GM23338 (cell line): ENCODE measurements at places on chromosomes 1 and 21.

DNA sequence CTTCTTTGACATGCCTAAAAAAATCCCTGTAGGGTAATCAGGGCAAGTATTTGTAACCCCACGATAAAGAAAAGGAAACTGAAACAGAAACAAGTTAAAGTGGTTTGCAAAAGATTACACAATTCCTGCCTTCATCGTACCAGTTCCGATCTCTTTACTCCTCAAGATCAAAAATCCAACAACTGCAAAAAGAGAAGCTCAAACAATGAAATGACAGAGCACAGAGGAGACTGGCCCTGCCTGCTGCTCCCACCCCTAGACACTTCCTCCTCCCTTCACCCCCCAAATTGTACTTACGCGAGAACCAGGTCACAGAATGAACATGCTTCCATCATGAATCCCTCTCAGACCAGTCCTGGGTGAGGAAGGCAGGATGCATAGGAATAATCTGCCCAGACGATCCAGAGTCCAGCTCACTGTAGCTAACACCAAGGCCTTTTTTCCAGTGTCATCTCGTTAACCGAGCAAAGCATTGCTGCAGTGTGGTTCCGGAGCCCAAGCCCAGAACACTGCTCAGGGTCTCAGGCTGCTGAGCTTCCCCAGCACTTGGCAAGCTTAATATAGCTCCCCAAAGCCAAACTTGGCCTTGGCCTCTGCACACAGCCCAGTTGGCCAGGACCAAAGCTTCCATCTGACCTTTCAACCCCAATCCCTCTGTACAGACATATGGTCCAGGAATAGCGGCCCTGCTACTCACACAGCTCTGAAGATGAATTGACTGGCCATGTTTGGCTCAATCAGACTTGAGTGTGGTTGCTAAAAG, 20.3 kb downstream of the RXRG start:
- DNase-seq: no peak

- no peak for DNase-seq
These were observed 806.4 kb downstream of the USP25 start for GRCh38 chr21:16536140-16536539.

DNA sequence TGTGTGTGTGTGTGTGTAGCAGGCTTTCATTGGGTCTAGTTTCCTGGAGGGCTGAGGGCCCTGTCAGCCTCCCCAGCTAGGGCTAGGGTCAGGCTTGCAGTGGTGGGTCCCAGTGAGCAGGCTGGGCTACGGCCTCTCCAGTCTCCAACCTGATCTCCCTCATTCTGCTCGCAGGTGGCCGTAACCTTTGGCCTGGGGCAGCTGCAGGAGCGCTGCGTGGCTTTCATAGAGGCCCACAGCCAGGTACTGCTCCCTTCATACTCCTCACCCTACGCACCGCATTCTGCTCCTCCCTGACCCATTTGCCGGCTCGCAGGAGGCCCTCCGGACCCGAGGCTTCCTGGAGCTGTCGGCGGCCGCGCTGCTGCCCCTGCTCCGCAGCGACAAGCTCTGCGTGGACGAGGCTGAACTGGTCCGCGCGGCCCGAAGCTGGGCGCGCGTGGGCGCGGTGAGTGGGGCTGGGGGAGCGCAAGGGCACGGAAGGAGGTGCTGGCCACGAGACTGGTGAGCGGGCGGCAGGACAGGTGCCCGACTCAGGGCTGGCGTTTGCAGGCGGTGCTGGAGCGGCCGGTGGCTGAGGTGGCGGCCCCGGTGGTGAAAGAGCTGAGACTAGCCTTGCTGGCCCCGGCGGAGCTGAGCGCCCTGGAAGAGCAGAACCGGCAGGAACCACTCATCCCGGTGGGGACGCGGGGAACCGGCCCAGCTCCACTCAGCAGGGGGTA, 4.7 kb downstream of the BTBD19 start:
- no peak for DNase-seq

- no peak for DNase-seq
These were observed 113.5 kb downstream of the XCL2 start for GRCh38 chr1:168430321-168430720.

DNA sequence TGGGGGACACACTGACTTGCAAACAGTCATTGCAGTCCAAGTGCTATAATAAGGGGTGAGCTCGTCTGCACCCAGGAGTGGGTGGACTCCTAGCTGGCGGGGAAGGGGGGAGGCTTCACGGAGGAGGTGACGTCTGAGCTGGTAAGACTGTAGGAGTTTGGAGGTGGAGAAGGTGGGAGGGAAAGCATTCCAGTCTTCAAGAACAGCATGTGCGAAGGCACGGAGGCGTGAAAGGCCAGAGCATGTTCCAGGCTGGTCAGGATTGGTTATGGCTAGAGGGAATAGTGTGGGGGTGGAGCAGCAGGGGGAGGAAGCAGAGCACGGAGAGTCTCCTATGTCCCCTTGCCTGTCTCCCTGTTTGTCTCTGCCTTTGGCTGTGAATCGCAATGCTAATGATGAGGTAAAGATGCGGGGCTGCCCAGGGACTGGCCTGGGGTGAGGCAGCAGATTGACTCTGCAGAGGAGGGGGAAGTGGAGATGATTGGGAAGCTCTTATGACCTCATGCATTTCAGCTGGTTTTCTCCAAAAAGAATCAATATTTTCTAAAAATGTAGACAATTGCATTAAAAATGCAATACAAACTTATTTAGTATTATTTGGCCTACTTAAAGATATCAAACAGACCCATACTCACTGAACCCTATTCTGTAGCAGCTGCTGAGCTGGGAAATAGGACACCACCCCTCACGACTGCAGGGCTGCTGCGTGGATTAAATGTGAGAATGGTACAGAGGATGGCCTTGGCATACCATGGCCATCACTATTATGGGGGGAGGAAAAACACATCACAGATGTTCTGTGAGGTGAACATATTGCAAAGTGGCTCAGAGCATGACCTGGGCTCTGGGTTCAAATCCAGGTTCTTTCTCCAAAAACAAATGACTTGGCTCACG, 2.6 kb upstream of the ZNF436 start:
- DNase-seq: peak; percentile 27

DNA sequence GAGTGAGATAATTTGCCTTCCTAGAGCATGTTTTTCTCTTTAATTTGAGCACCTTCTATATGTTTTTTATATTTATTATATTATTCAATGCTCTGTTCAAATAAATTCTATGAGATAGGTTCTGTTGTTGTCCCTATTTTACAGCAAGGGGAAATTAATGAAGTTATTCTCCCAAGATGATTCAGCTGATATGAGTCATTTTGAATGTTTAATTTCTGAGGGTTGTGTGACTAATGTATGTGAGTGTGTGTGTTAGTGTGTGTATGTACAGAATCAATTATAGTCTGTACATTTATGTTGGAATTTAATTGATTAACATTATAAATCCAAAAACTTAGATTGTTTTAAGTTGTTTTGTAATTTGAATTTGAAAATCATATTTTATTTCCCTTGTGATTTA, 1536.7 kb upstream of the B3GALT2 start:
- no peak for DNase-seq

DNA sequence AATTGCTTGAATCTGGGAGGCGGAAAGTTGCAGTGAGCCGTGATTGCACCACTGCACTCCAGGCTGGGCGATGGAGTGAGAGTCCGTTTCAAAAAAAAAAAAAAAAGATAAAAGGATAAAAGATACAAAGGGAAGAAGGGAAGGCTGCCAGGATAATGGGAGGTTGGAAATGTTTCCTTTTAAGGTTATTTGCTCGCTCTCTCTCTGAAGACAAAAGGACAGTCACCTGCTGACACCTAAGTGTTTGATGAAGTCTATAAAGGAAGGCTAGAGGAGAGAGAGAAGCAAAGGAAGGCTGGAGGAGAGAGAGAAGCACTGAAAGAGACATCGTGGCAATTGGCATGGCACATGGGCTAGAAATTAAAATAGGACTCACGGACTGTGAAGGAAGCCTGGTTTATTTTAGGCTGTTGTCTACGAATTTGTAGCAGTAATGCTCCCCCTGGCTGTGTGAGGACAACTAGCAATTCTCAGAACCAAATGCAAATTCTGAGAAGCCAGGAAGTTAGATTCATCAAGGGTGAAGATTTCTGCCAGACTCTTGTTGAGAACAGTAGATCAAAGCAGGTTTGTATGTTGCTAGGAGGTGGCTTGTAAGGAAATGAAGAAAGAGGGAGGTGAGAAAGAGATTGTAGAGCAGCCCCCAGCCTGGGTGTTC, 154.2 kb downstream of the ZP4 start:
- DNase-seq: peak; percentile 75

DNA sequence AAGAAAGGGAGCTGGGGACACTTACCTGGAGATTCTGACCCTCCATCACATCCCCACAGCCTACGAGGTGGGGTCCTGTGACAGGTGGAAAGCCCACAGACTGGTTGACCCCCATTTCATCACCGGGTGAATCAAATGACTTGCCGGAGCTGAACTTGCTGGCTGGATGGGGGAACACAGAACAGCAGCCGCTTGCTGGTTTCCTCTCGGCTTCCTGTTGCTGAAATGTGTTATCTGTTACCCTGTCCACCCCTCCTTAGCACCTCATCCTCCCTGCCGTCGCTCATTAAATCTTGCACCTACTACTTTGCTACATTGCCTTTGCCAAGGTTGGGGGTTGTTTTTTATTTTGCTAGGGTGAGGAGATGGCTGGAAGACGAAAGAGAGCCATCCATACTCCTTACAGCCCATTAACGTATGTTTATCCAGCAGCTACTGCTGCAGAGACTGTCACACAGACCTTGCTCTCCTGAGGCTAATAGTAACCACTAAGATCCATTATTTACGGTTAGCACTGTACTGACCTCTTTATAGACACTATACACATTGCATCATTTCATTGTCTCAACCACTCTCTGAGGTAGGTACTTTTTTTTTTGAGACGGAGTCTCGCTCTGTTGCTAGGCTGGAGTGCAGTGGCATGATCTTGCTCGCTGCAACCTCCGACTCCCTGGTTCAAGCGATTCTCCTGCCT, 7.0 kb downstream of the PAFAH2 start:
- DNase-seq: no peak

DNA sequence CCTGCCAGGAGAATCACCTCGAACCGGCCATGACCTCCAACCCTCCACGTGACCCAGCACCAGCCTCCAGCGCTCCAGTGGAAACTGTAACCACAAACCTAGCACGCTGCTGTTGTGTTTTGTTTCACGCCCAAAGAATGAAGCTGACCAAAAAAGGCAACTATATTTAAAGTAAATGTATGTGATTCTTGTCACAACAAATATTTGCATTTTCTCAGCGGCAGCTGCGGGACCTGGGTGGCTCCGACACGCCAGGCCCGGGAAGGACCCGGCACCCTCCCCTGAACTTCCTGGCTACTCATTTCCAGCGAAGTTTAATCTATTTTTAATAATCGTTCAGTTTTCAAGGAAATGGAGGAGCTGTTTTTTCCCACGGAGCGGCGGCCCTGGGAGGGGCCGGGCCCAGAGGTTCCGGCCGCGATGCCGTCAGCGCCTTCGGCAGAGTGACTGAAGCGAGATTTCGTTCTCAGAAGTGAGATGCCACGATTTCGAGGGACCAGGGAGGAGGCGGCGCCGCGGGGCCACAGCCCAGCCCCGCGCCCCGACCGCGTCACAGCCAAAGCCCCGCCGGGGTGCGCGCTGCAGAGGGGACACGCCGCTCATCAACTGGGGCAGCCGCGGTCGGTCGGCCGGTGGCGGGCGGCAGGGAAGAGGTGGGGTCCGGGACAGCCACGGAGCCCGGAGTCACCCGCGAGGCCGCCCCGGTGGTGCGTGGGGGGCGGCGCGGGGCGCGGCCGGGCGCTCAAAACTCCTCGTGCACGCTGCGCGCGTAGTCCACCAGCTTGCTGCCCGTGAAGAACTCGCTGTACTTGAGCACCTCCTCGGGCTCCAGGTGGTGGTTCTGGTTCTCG, 3.0 kb upstream of the TNFRSF4 start:
- DNase-seq: no peak
